Brain pericyte (primary cell): ENCODE measurements at places on chromosomes 7 and 10.
A peak's percentile ranks its signal among the peaks of the same experiment; 100 is the strongest.

DNA sequence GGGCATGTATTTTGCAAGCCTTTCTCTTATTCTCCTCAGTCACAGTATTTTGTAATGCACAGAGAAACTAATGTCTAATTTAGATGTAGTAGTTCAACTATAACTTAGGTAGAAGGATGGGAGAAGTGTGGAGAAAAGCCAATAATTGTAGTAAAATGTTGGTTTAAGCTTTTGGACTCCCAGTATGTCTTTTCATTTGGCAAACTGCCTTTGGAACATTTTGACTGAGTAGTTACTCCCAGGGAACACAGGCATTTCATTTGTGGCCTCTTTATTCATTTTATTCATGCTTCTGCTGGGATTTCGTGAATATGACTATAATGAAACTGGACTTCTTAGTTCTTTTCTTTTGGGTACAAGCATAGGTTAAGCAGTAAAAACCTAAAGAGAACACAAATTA lies 79.0 kb downstream of the EXOC4 start:
- DNase-seq, result no peak

- no peak for DNase-seq
These were observed 86.0 kb upstream of the PFKP start for GRCh38 chr10:2981361-2981801.

GRCh38 chr7:40979296-40979695 lies 723.6 kb downstream of the INHBA start:
- DNase-seq, result no peak

DNA sequence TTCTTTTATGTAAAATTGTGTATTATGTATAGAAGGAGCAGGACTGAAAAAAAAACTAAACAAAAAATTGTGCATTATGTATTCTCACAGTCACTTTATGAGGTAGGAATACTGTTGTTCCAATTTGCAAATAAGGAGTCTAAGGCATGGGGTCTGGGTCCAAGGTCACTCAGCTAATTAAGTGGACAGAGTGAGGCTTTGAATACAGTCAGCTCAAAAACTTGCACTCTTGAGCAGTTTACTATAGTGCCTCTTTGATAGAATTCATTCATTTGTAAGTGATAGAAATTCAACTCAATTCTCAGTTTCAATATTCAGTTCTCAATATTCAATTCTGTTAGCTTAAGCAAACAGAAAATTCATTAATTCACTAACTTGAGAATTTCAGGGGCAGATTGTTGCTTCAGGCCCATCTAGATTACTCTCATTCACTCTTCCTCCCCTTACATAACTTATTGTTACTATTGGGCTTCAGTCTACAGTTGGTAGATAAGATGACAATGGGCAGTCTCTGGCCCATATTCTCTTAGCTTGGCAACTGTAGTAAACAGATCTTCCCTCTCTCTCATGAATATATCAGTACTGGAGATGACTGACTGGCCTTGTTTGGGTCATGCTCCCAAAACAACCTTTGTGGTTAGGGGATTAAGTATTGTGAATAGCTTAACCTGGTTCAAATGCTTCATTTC lies 86.6 kb downstream of the BTAF1 start:
- no peak for DNase-seq

- no peak for DNase-seq
These were observed 2.9 kb upstream of the PALD1 start for GRCh38 chr10:70475661-70476060.

DNA sequence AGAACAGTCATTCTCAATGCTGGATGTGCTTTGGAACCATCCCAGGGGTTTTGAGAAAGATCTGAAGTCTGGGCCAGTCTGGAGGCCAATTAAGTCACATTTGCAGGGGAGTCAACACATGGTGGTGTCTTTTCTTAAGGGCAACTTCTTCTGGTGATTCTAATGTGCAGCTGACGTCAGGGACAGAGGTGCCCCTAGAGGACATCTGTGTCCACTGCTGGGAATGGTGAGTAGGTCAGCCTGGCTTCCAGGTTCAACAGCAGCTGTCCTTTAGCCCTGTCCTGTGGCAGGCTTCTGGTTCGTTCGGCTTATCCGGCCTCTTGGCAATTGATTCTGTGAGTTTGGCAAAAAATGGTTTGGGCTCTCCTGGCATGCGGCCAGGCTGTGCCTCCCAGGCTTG lies 269.7 kb upstream of the HABP2 start:
- no peak for DNase-seq

GRCh38 chr7:32093415-32094408 lies 23.5 kb upstream of the PDE1C start:
- no peak for DNase-seq

DNA sequence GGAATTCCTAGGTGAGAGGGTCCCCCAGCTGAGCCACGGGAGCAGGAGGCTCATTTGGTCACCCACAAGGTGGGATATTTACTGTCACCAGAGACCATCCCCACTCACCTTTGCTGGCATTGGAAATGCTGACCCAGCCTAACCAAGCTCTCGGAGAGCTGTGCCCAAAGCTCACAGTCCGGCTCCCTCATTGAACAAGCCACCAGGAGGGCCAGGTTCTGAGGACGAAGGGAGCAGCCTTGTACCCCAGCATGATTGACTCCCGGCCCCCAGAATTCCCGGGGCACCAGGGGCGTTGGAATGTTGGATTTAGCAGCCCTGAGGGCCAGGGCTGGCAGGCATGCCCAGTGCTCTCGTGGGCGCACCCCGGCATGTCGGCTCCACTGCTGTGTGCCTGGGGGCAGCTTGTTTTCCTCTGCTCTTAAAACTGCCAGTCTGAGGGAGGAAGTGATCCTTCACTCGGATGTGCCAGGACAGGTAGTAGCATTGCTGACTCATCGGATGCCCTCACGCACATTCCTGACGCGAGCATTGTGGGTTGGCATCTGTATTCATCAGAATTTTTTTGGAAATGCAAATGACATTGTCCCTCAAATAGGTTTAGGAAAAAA lies 23.3 kb downstream of the CLIP2 start:
- DNase-seq, result no peak

GRCh38 chr10:44465401-44466115 lies 80.7 kb upstream of the CXCL12 start:
- peak; percentile 87 for DNase-seq

GRCh38 chr10:114714281-114714741 lies 56.2 kb upstream of the ABLIM1 start:
- peak; percentile 70 for DNase-seq

DNA sequence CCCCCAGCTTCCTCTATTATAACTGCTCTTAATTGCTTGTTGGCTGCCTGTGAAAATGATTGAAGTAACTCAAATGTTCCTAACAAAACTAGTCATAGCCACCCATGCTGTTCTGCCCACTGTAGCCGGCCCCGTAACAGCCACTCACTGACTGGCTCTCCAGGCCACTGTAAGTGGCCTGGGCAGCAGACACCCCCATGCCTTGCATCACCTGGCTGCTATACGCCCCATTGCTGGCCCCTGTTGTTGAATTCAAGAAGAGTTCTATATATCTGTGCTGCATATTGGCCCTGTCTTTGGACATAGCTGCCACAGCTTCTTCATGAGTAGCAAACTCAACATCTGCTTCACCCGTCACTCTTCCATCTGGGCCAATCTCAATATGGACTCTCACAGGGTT lies 15.1 kb downstream of the FXYD4 start:
- no peak for DNase-seq

DNA sequence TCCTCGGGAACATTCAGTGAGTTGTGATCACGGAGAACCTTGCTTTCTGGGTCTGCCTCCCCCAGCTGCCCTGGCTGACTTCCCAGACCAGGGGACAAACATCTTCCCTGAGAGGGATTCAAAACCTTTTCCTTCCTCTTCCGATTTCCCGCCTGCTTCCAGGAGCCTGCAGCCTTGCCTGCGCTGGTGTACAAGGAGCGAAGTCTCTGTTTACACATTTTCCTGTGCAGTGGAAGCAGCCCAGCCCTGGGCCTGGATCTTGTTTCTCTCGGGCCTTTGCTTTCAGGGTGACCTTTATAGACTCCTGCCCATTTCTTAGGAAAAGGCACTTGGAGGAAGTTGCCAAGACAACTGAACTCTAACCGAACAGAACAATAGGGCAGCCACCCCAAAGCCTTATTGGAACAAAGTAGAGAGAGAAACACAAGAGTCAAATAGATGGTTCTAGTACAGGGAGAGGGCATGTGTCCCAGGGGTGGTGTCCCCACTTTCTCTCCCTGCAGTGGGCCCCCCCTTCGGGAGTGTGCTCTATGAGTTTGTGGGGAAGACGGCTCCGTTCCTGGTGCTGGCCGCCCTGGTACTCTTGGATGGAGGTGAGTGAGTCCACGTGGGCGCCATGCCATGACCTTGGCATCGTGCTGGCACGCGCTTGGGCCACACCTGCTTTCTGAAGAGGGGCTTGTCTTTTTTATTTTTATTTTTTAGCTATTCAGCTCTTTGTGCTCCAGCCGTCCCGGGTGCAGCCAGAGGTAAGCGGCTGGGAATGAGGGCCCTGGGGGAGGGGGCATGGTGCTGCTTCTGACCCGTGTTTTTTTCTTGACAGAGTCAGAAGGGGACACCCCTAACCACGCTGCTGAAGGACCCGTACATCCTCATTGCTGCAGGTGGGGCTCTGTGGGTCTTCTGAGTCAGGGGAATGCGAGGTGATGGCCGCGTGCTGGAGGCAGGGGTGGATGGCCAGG lies 14.1 kb downstream of the SLC18A2 start:
- no peak for DNase-seq

- no peak for DNase-seq
These were observed 1.4 kb downstream of the IDE start for GRCh38 chr10:92572362-92573090.

DNA sequence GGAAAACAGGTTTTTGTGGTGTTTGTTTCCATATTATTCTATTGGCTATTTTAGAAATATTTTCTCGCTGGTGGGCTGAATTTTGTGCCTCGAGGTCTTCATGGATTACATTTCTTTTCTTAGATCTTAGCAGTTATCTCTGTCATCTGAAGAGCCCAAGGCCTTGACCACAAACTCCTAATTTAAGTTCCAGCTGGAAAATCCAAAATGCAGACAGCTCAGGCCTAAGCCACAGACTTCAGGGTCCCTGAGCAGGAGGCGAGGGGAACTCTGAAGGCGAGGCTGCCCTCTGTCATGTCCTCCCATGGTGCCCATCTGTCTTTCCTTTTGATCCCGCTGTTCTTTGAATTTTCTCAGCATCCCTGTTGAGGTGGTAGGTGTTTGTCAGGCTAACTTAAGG lies 14.3 kb downstream of the DENND10 start:
- no peak for DNase-seq

- no peak for DNase-seq
These were observed 29.7 kb downstream of the TRIM8 start for GRCh38 chr10:102673819-102674511.

- DNase-seq, result no peak
These were observed 131.4 kb downstream of the BAMBI start for GRCh38 chr10:28808693-28809092.

GRCh38 chr7:116095396-116095795 lies 64.8 kb upstream of the TFEC start:
- no peak for DNase-seq

- no peak for DNase-seq
These were observed 1.6 kb downstream of the DLX6 start for GRCh38 chr7:97006816-97007582.

DNA sequence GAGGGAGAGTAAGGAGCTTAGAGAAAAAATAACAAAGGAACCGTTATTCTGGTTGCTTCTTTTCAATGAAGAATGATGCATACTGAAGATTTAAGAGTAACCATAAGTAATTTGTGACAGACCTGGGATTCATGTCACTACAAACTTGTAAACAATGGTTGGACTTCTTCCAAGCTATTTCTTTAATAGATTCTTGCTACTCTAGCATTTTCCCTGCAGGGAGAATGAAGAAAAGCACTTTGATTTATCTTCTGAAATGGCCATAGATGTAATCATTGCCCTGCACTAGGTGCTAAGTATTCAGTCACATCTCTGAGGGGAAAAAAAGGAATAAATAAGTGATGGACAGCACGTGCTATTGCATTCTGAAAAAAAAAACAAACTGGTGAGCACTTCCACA lies 606.6 kb upstream of the LRRN3 start:
- no peak for DNase-seq

DNA sequence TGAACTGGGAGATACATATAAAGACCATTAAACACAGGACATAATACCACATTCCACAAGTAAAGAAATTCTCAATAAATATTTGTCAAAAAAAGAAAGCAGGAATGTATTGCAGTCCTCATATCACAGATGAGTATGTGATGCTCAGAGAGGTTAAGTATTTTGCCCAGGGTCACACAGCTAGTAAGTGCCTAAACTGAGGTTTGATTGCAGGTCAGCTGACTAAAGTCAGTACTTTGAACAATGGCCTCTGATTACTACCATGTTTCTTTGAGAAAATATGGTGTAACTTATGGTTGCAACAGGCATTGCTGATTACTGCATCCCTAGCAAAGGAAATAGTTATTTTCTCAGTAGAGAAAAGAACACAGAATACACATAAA lies 267.1 kb downstream of the ELMO1 start:
- no peak for DNase-seq

DNA sequence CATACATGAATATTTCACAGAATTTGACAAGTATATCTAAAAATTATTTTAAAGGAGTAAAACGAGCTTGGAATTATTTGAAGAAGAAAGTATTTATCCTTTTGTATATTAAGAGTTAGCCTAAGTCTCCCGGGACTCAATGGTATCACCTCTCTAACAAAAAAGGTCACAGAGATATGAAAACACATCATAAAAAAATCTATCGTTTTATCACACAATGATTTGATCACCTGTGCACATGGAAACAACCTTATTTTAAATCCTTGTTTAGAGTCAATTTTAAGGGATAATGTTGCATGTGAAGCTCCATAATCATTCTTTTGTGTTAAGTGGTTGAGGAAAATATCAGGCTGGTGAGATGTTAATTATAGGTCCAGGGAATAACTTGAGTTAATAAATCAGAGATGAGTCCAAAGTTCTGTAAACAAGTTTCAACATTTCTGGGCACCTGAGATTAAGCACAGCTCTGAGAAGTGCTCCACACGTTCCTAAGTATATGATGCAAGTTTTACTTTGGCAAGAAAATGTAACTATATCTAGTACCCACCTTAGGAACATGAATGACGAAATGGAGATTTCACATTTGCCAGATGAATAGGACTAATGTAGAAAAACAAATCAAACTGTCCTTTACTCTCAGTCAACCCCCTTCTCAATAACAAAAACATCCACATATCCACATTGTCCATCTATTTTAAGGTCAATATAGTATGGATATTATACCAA lies 148.5 kb upstream of the AKR1E2 start:
- DNase-seq, result no peak

DNA sequence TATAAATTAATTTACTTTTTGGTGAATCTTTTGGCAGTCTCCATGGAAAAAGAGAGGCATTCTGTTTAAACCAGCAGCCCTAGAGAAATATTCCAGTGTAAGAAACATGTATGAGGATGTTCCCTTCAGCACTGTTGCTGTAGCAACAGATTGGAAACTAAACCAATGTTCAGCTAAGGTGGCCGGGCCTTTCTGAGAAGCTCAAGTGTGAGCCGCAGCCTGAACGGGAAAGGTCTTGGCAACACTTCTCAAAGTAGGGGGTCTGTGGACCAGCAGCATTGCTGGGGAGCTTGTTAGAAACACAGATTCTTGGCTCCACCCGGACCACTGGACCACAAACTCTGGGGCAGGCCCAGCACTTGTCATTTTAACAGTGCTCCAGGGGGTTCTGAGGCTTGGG lies 36.2 kb downstream of the RAMP3 start:
- DNase-seq, result no peak
